NCI-H446 treated with DMSO at 0.1 percent for 48 hours (cell line): ENCODE measurements at places on chromosomes 7 and 10.

GRCh38 chr10:73931767-73932619 is 21.1 kb downstream of the PLAU start:
- DNase-seq, result no peak

DNA sequence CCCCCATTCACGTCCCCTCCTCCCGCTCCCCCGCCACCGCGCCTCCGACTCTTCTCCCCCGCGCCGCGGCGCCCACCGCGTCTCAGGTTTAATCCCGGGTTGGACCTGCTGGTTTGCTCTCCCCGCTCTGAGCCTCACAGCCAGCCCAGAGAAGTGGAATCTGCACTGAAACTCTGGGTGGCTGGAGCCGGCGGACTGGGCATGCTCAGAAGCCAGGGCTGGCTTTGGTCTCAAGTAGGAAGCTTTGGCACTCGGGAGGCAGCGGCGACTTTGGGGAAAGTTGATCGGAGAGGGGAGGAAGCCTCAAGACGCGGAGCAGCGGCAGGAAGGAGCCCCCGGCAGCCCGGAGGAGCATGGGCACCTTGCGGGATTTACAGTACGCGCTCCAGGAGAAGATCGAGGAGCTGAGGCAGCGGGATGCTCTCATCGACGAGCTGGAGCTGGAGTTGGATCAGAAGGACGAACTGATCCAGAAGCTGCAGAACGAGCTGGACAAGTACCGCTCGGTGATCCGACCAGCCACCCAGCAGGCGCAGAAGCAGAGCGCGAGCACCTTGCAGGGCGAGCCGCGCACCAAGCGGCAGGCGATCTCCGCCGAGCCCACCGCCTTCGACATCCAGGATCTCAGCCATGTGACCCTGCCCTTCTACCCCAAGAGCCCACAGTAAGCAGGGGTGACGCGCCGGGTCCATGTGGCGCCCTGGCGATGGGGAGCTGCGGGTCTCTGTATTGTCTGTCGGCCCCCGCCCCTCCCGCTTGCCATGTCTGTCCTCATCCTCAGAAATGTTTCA is at the start of gene PRKG1:
Gene PRKG1, plus strand, starts transcription at position 250 of the 791 bp plus-strand sequence.
- peak; percentile 42 for DNase-seq

DNA sequence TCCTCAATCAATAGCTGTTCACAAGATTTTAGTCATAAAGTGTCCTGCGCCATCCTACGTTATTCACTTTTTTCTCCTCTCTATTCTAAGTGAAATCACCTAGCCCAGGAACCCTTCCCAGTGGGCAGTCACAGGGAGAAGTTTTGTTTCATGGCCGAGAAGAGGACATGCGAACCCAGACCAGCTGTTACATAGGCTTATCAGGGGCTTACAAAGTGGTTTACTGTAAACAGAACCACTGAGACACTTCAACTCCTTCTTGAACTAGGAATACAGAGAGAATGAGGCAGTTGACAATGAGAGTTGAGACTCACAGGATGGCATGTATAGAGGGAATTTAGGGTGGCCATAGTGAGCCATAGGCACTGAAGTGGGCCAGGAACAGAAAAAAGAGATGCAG is 246.9 kb upstream of the GLI3 start:
- DNase-seq, result no peak

DNA sequence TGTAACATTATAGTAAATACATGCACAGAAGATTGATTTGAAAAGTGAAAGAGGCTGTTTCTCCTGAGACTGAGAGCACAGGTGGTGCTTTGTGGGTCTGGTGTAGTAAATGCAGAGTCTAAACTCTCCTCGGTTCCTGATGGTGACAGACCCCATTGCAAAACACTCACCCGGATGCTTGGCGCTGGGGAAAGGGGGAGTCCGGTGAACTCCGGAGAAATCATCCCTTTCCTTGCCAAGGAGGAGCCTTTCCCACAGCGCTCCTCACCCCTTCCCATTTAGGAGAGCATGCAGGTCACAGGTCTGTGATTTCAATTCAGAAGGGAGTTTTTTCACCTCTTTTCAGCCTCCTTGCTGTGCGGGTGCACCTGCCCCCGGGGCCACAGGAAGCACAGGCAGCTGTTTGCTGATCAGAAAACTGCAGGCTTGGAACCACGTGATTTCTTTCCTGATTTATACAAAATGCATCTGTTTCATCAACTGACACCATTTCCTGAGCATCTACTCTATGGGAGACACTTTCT is 75.6 kb upstream of the LYZL2 start:
- DNase-seq, result no peak

DNA sequence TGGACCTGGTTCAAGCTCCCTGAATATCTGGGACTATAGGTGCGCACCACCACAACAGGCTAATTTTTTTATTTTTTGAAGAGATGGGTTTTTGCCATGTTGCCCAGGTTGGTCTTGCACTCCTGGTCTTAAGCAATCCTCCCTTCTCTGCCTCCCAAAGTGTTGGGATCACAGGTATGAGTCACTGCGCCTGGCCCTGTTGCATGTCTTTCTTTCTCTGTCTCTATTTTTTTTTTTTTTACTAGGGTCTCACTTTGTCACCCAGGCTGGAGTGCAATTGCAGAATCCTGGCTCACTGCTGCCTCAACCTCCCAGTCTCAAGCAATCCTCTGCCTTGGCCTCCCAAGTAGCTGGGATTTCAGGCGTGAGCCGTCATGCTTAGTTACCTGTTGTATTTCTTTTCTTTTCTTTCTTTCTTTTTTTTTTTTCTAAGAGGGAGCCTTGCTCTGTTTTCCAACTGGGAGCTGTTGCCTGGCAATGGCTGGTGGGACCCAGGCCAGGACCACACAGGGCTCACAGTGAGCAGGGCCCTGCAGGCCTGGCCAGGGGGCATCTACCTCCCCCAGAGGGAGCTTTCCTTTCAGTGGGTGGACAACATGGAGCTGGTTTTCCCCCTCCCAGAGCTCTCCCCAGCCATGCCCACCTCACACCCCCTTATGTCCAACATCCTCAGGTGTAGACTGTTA is 6.0 kb downstream of the MYL7 start:
- DNase-seq, result no peak
